K562 (cell line): ENCODE measurements at places on chromosomes 2 and 18.

GRCh38 chr18:9825571-9826073 is 60.2 kb upstream of the TXNDC2 start:
- DNase-seq = no peak

DNA sequence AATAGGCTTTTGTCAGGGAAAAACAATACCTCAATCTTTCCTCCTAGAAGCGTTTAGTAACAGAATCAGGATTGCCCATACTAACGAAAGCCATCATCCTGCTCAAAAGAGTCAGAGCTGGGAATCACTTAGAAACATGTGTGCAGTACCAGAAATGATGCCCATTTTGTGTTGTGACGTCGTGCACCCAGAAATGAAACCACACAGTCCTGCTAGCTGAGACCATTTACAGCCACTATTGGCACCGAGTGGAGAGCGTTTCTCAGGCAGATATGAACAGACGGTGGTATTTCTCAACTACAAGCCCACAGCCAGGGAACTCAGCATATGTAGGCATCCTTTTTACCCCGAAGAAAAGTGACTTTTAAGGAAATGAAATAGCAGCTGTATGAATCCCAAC is 284.3 kb upstream of the LRATD1 start:
- no peak for DNase-seq

DNA sequence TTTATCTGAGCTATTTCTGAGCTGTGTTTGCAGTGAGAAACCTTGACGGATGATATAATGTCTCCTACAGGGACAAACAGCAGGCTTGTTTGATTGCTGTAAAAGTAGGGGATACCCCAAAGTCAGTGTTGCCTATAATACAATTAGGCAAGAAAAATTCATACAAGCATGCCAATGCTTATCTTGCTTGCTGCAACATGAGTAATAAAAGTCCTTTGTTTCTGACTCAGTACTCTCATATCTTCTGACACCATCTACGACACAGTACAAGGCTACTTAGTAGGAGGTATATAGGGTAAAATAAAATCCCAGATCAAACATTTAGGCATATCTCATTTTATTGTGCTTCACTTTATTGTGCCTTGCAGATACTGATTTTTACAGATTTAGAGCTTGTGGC is 33.0 kb downstream of the ERBB4 start:
- no peak for DNase-seq

DNA sequence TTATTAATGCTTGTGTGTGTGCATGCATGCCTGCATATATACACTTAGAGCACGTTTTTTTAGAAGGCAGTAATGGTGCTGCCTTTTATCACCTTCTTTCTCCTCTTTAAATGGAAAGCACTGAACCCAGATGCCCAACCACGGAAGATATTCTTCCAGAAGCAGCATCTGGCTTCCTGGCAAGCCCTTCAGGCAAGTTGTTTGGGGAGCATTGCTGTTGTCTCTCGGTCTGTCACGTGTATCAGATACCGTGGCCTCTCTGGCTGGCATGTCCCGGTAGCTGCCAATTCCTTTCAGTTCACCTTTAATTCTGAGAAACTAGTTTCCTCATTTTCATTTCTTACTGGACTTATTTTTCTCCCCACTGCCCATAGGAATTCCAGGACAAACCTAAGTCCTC is 587.8 kb downstream of the ARHGAP15 start:
- DNase-seq = no peak

DNA sequence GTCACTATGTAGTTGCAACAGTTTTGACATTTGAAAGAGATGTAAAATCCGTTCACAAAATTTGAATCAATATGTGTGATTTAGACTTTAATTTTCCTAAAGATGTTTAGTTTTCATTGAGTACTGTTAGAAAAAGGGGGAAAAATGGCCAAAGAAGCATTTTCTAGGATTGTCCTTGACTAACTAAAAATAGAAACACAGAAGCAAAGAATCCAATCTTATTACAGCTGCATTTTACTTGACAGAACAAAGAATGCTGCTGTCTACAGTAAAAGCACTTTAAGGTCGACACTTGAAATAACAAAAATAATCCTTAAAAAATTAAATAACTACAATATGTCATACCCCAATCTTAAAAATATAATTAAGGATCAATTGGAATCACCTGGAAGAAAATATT is 48.9 kb downstream of the FRZB start:
- no peak for DNase-seq

DNA sequence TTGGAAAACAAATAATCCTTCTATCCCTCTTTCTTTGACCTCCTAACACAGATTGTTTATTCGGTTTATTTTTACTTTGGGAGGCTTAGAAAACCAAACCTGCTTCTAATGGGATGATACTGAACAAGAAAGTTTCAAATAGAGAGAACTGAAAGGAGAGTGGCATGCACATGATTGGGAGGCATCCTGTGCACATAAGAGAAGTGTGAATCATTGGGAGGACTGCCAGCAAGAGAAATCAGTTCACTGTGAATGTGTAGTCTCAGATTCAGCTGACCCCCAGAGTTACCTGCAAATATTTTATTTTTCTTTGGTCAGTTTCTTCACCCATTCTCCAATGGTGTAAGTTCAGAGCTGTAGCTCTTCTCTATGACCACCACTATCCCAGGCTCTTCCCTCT is 1363.2 kb upstream of the ACVR2A start:
- no peak for DNase-seq

GRCh38 chr2:103977668-103978067 is 876.2 kb upstream of the POU3F3 start:
- DNase-seq = no peak

DNA sequence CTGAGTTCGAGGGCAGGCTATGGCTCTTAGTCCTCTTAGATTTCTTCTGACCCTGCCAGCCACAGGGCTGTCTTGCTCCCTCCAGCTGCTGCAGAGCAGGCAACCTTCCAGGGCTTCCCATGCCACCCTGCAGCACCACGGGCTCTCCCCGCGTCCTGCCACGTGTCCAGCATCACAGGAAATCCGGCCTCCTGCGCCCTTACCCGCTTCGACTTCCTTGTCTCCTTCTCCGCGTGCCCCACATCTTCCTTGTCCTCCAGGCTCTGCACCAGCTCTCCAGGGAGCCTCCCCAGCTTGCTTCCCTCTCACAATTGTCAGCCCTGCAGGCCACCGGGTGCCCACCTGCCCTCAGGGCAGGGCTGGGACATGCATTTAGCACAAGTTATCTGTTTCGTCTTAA is 253.5 kb downstream of the DCDC2C start:
- DNase-seq = no peak

DNA sequence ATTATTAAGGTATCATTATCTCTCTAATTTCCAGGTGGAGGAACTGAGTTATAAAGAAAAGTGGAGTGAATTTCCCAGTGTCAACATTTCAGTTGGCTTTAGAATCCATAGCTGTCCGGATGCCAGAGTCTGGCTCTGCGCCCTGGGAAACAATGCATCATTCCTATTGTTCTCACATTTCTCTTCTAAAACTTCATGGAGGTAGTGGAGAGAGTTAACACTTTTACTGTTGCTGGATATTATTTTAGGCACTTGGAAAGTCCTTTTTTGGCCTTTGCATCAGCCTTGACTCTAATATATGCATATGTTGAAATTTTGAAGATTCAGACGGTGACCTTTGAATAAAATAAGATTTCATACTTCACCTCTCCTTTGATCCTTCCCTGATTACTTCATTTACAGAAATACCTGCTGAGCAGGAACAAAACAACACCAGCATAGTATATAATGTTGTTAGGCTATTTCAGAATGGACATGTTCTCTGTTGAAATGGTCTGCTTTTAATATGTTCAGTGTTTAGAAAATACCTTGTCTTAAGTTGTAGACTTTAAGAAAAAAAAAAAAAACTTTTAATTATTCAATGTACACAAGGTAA is 148.8 kb downstream of the EPHA4 start:
- no peak for DNase-seq

GRCh38 chr2:177315364-177315763 is 50.8 kb upstream of the NFE2L2 start:
- no peak for DNase-seq

DNA sequence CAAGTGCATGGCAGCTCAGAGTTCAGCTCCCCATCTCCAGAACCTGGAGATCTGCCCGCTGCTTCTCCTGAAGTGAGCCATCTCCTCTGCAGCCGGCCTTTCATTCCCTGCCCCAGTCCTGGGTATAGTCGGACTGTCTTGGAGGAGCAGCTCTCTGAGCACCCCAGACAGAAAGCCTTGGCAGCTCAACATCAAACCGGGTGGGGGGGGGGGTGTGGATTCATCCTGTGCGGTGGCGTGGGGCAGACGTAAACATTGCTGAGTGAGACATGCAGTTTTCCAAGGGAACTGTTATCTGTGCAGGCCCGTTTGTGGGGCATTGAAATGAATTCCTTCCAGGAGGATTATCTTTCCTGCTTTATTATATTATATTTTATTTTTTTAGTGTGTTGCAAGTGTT is 125.9 kb upstream of the MYCN start:
- DNase-seq = no peak

DNA sequence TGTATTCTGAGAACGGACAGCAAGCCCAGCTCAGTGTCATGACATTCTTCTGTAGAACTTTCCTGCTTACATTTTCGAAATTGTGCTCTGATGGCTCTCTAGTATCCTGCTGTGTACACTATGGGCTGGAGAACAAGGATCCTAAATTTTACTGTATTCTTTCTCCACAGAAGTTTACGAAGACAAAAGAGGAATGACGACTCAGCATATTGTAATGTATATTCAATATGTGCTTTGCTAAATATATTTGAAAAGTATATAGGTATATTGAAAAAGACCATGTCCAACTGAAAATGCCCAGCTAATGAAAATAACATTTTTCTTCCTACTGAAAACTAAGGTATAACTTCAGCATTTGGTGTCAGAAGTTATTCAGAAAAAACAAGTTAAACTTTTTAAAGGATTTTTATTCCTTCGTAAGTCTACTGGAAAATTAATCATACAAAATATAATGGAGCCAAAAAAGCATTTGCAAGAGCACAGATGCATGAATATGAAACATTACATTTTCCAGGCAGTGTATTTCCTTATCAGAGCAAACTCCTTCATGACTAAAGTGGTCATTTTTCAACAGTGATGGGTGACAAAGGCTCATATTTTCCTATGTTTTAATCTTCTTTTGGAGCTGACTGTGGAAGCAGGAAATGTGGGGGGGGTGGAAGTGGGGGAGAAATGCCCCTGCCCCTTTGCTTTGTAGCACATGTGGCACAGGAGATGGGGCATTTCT is 143.8 kb upstream of the THUMPD2 start:
- DNase-seq = no peak

GRCh38 chr18:77772177-77772576 is 522.5 kb downstream of the GALR1 start:
- no peak for DNase-seq

DNA sequence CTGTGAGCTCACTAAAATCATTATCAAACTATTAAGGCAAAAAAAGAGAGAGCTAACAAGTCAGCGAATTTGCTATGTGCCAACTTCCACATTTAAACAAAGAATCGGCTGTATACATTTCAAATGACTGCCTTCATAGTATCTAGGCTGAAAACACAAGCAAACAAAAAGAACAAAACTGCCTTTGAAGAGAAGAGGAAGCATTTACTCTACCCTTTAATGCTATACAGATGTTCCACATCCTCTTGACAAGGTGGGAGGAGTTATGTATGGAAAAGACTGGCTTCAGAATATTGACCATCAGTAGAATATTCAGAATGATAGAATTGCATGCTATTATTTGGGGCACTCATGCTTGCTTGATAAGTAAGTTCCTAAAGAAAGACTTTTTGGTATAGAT is 741.7 kb downstream of the PLCL1 start:
- no peak for DNase-seq

DNA sequence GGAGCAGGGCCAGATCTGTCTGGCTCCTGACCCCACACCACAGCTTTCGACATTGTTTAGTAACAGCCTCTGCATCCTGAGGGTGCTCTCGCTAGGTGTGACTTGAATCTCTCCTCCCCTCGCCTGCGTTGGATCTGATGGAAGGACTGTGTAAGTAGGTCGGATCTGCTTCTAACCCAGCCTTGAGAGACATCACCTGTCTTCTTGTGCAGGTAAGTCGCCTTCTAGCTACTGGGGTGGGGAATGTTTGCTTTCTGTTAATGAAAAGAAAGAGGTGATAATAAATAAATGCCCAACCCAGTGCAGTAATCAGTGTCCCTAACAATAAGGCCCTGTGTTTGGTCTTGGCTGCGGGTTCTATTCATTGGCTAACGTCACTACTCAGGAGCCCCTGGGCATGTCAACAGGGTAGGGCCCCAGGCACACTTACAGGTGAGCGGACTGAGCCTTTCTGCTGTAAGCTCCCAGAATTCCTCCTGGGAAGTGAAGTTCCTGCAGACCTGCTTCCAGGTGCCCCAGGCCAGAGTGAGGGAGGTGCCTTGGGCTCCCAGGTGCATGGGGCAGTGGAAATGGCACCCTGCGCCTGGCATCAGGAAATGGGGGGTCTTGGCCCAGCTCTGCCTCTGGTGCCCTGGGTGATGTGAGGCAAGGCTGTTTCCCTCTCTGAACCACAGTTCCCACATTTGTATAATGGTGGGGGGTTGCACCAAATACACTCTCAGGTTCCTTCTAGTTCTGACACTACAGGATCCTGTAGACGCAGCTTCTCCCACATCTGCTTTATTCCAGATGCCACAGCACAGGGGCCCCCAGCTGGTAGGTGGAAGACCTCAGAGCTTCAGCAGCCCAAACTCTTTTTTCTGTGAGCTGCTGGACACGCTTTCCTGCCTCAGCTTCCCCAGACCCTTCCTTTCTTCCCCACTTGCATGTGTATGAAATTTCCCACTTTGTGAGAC is 11.2 kb upstream of the FOSL2 start:
- DNase-seq = no peak

DNA sequence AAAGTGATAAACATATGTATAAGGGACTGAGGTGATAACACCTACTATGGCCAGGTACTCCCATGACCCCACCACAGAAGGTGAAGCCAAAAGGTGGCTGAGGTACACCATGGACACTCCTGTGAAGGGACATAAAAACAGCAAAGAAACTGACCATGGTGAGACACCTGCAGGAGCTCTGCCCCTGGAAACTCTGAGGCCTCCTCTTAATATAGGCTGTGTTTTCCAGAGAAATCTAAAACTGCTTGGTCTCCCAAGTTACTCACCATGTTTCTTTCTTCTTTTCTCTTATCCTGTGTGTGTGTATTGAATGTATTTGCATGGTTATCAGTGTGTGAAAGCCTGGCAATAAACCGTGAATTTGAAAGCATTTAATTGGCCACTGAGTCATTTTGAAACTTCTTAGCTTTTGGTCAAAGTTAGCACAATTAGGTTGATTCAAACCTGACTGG is 739.3 kb upstream of the GCFC2 start:
- no peak for DNase-seq
